Right renal pelvis (tissue), 4 donors: ENCODE measurements at places on chromosomes 11 and 22.

- no peak for DNase-seq
Observed at GRCh38 chr22:26474682-26475081, 8.9 kb downstream of the HPS4 start.

DNA sequence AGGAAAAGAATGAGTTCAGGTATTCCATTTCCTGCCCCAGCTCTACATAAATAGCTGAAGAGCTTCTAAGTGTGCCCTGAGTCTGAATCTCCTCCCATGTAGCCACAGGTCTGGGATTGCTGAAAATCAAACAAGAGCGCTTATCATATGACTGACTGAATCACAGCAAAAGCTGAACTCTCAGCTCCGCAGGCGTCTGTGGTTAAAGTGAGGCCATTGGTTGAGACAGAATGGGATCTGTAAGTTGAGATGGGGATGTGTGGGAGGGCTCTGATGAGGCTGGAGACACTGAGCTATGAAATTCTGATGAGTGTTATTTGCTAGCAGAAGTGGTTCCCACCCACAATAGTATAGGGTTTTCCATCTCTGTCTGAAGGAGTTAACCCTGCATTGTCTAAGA lies 637.0 kb downstream of the OPCML start:
- DNase-seq: no peak

DNA sequence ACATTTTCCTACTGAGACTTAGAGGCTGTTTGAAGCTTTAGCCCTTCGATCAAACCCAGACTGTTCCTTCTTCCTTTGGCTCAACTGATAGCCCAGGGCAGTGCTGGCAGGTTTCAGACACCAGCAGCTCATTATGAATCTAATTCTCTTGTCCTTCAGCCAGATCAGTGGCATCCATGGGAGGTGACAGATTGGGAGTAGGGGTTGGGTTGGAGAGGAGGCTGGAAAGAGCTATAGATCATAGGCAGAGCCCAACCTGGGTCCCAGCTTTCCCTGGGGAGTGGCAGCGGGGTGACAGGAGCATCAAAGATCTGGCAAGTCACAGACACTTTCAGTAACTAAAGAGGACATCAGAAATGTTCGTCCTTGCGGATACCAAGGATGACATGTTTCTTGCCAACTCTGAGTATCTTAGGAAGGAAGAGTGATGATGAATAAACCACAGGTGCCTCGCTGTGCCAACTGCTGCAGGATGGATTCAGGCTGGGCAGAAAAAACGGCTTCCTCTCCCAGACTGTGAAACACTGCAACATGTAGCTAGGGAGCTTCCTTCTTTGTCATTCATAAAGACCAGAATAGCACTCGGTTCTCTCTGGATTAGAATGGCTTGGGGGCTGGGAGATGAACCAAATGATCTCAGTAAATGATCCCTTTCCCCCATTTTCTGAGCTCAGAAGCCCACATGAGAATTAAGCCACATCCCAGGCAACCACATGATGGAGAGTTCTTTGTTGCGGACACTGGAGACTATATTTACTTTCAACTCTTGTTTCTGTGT lies 19.1 kb downstream of the ABCC8 start:
- DNase-seq: no peak

DNA sequence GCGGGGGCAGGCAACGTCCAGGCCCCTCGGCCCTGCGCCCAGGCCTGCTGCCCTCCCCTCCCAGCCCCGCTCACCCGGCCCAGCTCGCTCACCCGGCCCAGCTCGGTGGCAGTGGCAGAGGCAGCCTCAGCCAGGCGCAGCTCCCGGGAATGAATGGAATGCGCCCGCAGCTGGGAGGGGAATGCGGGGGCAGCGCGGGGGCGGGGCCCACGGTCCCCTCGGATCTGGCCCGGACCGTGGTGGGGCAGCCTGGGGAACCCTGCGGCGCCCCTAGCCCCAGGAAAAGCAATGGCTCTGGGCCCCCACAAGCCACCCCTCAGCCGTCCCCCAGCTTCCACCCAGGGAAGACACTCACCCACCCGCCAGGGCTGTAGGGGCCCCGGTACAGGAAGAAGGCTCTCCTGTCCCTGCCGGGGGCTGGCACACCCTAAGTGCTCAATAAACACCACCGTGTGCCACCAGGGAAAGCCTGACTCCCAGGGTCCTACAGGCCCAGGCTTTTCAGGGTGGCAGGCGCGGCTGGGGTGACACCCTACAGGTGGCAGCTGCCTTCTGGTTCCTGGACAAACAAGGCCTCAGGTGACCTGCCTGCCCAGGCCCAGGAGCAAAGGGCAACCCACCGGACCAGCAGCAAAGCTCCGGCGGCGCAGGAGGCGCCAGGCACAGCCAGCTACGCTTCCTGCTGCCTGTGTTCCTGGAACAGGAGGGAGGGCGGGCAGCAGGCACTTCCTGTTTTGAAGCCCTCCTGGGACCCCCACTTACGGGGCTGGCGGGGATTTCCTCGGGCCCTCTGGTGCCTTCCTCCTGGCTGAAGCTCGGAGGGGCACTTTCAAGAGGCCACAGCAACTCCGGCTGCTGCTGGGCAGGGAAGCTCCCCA lies 13.8 kb downstream of the PLXNB2 start:
- no peak for DNase-seq

DNA sequence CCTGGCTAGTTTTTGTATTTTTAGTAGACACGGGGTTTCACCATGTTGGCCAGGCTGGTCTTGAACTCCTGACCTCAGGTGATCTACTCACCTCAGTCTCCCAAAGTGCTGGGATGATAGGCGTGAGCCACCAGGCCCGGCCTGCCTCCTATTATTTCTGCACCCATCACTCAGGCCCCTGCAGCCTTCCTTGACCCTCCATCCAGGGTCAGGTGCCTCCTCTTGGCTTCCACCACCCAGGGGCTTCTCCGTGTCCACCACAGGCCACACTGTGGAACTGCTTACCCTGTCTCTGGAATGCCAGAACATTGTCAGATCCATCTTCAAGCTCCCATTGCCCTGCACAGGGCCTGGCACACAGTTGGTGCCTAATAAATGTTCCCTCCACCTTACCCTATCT lies 75.4 kb upstream of the RTL6 start:
- no peak for DNase-seq

GRCh38 chr11:1734641-1735081 lies 15.7 kb downstream of the IFITM10 start:
- no peak for DNase-seq

GRCh38 chr11:83951521-83951920 lies 665.4 kb upstream of the CCDC90B start:
- no peak for DNase-seq

DNA sequence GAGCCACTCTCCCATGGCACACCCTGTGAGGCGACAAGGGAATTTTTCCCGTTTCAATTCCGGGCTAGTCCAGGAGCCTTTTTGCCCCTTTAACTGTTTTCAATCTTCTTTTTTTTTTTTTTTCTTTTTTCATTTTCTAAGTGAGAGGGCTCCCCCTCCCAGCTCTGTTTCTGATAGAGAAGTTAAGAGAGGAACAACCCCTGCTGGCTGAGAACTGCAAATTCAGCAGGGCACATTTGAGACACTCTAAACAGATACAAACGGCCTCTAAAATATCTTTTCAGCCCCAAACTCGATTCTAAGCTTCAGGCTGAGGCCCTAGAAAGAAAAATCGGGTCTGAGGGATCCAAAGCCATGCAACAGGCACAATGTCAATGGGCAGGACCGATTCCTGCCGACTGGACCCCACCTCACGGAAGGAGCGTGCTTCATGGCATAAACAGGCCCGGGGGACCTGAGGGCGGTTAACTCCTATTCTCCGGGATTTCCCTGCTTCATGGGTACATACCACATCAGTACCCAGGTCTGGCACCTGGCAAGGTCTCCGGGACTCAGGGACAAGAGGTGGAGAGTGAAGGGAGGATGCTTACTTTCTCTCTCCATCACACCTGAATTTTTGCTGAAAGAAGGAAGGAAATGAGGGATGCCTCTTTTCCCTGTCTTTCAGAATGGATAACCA lies 627.5 kb downstream of the BUD13 start:
- DNase-seq: no peak

DNA sequence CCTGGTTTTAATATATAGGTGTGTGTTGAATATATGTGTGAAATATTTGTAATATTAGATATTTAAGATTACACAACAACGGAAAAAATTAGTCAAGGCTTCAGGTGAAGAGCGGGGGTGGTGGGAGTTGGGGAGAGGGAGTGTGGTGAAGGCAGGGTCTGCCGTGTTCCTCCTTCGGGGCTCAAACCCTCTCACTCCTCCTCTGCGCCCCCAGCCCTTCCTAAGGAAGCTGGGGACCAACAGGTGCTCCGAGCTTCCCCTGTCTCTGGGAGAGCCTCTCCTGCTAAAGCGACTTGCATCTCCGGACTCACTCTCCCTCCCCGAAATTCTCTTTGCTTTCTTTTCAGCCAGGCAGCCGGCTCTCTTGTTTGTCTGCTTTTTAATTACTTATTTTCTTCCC lies 960 bp upstream of the CADM1 start:
- no peak for DNase-seq

DNA sequence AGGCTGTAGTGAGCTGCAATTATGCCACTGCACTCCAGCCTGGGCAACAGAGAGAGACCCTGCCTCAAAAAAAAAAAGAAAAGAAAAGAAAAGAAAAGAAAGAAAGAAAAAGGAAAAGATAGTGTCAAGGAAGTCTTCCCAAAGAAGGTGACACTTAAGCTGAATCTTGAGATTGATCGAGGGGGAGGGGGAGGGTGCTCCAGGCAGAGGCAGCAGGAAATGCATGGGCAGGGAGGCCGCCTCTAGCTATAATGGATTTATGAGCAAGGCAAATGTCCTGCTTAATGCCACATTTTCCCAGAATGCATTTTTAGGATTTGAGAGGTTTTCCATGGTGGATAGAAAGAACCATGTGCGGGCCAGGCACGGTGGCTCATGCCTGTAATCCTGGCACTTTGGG lies 13.8 kb upstream of the DDB2 start:
- DNase-seq: no peak

DNA sequence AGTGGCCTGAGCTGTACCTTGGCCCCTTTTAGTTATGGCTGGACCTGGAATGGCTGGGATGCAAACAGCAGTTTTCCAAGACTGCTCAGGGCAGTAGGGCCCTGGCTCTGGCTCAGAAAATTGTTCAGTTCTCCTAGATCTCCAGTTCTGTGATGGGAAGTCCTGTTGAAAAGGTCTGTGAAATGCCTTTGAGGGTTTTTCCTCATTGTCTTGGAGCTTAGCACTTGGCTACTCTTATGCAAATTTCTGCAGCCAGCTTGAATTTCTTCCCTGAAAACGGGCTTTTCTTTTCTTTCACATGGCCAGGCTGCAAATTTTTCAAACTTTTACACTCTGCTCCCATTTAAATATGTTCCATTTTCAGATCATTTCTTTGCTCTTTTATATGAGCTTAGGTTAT lies 33.2 kb downstream of the OR4A15 start:
- no peak for DNase-seq

DNA sequence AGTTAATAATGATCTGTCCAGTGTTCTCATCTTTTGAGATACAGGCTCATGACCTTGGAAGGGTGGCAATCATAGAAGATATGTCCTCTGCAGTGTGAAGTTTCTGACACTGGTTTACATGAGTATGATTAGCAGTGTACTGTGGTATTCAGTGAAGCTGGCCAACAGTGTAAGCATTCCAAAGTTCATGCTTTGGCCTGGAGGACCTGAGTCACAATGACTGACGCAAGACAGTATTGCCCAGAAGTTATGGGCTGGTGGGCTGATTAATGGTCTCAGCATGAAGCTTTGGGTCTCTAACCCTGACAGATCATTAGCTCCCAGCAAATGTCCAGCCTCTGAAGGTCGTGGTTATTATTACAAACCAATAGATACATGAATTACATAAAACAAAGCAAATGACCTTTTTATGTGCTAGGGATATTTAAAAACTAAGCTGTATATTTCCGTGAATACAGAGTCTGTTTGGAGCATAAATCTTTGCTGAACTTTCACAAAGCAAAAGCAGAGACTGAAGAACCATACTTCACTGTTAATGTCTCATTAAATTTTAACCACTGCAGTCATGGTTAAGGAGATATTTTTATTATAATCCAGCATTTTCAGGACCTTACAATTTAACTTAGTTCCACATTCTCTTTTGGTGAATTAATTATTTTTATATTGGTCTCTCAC lies 28.3 kb upstream of the USP47 start:
- no peak for DNase-seq

DNA sequence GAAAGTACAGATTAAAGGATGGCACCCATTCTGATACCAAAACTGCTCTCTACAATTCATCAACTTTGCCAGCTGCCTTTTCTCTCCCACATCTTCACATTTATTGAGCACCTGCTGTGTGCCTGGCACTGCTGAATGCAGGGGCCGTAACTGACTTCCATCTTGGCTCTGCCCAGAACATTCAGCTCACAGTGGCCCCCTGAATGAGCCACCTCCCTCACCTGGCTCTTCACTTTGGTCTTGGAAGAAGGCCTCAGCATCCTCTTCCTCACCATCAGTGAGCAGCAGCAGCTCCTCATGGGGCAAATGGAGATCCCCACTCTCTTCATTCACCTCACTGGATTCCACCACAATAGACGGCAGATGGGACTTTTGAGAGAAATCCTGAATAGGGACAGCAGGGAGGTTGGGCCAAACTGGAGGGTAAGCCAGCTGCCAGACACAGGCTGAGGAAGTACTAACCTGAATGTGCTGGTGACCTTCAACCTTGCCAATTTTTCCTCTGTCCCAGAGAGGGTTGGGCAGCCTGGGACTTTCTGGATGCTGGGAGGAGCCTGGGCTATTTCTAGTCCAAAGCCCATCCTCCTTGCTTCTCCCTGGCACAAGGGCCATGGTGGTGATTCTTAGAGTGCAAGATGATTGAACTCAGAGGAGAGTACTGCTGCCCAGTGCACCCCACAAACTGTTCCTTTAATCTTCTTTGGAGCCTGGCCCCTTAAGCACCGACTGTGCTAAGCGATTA lies 1.9 kb upstream of the UQCC3 start:
- no peak for DNase-seq

DNA sequence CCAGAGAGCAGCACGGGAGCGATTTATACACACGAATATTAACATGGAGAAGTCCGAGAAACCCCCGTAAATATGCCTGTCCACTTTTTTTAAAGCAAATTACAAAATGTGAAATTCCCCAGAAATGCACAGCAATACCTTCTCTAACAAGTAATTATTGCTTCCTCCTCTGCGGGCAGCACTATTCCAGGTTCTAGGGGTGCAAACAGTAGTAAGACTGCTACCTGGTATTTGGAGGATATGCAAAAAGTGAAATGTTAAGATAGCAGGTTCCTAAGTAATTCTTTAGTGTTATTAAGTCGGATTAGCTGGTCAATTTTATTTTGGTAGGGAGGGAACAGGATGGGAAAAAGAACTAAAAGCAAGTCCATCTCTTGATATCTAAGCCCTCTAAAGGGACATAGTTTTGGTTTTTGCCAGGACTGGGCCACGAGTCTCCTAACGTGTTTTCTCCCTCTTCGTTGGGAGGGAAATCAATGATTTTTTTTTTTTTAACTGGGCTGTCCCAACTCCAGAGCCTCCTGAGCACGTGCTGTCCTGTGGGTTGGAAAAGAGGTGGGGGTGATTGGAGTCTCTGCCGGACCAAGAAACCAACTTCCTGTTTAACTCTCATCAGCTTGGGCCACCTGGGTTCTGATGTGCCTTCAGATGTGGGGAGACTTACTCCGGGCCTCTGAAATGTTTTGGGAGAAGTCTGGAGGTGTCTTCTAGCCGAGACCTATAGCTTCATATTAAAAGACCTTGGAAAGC lies 1.7 kb upstream of the XBP1 start:
- DNase-seq: no peak

- no peak for DNase-seq
Observed at GRCh38 chr22:22997262-22997898, 72.9 kb upstream of the GNAZ start.
